Aorta (tissue), 5 donors: ENCODE measurements at places on chromosomes 6 and 20. TPM values are rescaled to one million over a fixed set of nuclear protein-coding genes. Genes with fewer than 3 reads are reported as not detected.

MLIP gene
- 2.6 TPM for total RNA-seq

DNA sequence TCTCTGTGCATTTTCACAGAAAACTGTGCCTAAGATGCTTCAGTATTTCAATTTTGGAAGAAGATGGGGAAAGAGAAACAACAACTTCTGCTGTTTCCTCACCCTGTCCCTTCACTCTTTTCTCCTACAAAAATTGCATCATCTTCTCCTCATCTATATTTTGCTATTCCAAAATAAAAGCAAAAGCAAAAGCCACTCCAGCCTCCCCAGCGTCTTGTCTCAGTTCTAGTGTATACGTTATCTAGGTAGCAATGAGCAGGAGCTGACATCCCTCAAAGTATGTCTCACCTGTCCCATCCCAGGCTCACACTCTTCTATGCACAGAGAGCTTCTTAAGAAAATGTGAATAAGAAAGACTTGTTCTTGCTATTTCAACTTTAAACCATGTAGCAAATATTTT, 163.8 kb upstream of the TAB2 start:
- no peaks in the 10 kb centered on the region for H3K4me1 ChIP-seq
- no peak overlapping the region for H3K27ac ChIP-seq
- H3K4me3 ChIP-seq, result no peak overlapping the region
- no peak for DNase-seq

DNA sequence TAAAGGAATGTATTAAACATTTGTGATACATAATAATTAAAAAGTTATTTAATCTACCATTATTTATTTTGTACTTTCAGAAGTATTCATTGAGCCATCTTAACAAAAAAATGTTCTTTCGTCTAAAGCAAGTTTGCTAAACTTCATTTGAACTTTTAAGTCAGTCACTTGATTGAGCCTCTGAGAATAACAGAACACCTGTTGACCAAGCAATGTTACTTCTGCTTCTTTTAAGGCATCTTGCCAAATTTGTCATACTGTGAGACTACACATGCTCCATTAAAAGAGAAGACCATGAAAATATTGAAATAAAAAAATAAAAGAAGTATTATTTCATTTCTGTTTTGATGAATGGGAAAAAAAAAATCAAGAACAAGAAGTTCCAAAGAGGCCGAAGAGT, 141.8 kb upstream of the BMP5 start:
- no peak for DNase-seq
- no peak overlapping the region for H3K27ac ChIP-seq
- H3K4me1 ChIP-seq, result no peaks in the 10 kb centered on the region
- no peak overlapping the region for H3K4me3 ChIP-seq

TBXT gene
- total RNA-seq, result not detected

TUBB1 gene
- total RNA-seq, result 0.15 TPM

GRCh38 chr6:105869835-105870440, 216.2 kb upstream of the PRDM1 start:
- DNase-seq, result no peak
- H3K4me3 ChIP-seq, result no peak overlapping the region
- H3K27ac ChIP-seq, result no peak overlapping the region
- H3K27me3 ChIP-seq, result peaks cover 2% of the 10 kb centered on the region

GSTA5 gene
- total RNA-seq, result not detected
